ENCODE measurements at places on chromosomes 4 and X.

DNA sequence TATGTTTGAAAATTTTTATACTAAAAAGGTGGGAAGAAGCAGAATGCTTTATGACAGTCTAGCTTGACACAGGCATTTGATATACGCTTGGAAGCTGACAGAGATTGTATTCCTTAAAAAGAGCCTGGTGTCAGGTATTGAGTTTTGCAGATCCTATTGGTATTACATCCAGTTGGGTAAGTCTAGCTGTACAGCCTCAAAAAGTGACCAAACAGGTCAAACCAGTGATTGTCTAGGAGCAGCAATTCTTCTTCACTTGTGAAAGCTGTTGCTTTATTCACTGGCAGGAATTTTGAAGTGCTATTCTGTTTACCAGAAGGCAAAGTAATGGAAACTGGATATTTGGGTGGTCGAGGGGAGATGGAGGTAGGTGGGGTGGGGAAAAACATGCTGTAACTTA lies 77.5 kb downstream of the UCHL1 start:
- DNase-seq, result no peak

- no peak for DNase-seq
Observed at GRCh38 chr4:89640620-89641366, 196.2 kb downstream of the SNCA start.

DNA sequence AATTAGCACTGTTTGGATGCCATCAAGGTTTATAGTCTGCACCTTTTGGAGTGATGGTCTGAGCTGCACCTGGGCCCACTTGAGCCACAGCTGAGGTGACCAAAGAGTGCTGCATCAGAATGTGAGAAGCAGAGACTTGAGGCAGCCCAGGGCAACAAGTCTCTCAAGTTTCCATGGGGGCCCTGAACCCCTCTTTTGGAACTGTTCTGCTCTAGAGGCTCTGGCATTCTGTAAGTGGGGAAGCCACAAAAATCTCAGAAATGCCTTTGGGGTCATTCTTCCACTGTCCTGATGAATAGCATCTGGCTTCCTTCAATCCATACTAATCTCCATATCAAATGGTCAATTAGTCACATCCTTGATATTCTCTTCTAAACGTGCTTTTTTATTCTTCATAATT lies 298.4 kb upstream of the MAOA start:
- no peak for DNase-seq

- no peak for DNase-seq
Observed at GRCh38 chr4:8044699-8045098, 105.0 kb upstream of the AFAP1 start.

DNA sequence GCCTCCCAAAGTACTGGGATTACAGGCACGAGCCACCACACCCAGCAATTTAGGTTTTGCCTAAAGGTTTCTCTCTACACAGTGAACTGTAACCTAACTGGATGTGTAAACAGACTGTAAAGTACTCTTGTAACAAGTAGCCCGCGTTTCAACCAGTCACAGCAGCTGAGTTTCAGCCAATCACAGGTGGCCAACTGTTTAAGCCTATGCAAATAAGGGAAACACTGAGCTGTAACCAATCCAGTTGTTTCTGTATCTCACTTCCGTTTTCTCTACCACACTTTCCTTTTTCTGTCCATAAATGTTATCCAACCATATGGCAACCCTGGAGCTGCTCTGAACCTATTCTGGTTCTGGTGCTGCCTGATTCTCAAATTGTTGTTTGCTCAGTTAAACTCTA lies 59.9 kb downstream of the DIPK2B start:
- no peak for DNase-seq

DNA sequence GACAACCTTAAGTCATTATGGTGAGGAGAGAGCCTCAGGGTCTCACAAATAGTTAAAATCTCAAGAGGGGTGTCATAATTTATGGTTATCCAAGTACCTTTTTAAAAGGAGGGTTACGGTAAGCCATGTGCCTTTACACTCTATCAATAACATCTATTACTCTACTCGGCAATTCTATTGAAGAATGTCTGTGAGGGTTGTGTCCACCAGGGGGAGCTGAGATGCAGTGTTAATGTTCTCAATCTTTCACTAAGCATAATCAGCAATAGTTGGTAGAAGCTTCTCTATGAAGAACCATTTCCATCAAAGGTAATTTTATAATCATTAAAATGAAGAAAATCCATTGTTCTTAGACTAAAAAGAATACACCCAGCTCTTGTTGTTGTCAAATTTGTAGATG lies 457.4 kb downstream of the CENPC start:
- DNase-seq, result peak; percentile 18

GRCh38 chrX:74195605-74196004 lies 108.4 kb upstream of the ZCCHC13 start:
- DNase-seq, result no peak

GRCh38 chrX:46408553-46409407 lies 136.4 kb downstream of the ZNF674 start:
- peak; percentile 75 for DNase-seq

DNA sequence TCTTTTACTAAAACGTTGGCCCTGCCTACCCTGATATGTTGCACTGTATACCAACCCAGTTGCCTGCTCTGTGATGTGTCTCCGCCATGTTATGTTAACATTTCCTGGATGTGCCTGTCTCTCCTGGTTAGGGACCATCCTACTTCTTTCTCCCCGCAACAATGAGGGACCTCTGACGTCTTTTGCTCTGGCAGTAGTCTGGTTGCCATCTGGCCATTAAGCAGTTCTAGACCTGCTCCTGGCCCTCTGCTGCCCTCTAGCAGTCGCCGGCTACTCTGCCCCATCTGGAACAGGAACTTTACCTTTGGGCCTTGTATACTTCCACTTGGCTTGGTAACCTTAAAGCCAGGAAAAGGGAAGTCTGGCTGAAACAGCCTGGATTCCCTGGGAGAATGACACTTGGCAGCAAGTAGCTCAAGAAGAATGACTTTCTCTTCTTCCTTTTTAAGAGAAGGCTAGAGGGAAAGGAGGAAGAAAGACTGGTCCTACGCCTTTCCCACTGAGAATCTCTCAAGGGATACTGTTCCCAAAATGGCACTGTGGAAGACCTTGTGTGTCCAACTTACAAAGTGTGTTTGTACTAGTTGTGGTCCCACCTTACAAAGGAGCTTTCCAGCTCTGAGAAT lies 63.5 kb downstream of the GPC3 start:
- peak; percentile 43 for DNase-seq

DNA sequence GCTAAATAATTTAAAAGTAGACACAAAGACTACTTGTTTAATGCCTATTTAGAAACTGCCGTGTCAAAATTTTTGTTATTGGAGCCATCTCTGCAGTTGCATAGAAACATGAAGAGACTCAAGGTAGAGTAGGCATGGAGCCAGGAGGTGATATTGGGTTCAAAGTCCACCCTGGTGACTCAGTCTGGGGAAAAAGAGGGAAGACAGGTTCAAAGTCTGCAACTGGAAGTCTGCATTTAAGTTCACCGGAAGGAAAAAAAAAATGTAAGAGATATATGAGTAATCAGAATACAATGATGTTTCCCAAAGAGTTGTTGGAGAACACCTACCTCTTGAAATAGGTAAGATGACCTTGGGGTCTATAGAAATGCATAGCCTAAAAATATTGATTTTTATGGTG lies 67.4 kb upstream of the QRFPR start:
- no peak for DNase-seq

- peak; percentile 16 for DNase-seq
Observed at GRCh38 chrX:132737743-132738142, 220.7 kb downstream of the HS6ST2 start.

DNA sequence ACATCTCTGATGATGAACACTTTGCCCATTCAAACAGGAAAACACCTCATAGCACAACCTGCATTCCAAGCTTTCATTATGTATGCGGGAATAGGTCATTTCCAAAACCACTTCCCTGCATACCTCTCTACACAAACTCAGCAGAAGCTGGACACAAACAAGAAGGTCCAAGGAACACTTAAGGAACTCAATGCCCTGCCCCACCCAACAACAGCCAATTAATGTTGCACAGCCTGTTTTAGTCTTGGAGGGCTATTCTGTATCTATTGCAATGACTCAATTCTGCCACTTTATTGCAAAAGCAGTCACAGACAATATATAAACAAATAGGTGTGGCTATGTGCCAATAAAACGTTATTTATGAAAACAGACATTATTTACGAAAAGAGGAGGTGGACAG lies 16.7 kb downstream of the OPHN1 start:
- DNase-seq, result no peak

DNA sequence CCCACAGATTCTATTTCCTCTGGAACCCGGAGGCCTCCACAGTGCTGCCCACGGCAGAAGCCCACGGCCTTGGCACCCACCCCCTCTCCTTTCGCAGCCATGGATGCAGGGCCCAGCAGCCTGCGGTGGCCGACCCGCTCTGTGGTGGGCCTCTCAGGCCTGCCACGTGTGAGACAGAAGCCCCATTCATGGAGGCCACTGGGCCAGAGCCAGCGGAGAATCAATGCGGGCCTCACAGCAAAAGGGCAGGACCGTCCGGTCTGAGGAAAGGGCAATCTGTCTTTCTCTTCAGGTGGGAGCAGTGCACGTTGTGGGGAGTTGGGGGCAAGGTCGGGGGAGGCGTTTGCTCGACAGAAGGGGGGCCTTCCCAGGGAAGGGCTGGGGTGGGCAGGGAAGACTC lies 8.4 kb upstream of the HAUS7 start:
- no peak for DNase-seq

DNA sequence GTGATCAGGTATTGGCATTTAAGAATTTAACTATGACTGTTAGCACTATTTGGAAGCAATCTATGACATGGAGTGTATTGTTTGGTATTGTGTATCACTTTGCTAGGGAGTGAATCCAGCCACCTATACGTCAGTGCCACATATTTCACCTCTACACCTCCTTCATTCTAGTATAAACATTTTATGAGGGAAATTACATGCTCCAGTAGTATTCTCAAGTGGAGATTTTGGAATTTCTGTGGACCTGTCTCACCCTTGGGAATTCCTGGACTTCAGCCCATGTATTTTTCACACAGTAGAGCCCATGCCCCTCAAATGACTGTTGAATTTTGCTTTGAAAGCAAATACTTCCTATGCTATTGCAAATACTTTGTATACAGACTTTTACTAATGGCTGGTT lies 11.3 kb downstream of the BST1 start:
- DNase-seq, result no peak

- DNase-seq, result no peak
Observed at GRCh38 chr4:113823291-113823659, 61.7 kb upstream of the CAMK2D start.

DNA sequence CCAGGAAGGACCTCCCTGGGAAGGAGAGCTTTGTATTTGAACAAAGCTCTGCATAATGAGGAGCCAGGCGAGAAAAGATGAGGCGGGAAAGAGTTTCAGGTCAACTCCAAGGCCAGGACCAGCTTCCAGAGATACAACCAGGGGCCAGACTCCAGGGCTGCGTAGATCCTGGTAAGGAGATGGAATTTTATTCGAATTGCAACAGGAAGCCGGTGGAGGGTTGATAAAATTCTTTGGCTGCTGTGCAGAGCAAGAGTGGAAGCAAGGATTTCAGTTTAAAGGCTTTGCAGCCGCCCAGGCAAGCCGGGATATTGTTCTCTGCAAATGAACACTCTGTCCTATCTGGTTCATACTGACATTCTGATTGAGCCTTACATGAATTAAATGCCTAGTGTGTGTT lies 40.2 kb upstream of the CBR4 start:
- DNase-seq, result no peak

DNA sequence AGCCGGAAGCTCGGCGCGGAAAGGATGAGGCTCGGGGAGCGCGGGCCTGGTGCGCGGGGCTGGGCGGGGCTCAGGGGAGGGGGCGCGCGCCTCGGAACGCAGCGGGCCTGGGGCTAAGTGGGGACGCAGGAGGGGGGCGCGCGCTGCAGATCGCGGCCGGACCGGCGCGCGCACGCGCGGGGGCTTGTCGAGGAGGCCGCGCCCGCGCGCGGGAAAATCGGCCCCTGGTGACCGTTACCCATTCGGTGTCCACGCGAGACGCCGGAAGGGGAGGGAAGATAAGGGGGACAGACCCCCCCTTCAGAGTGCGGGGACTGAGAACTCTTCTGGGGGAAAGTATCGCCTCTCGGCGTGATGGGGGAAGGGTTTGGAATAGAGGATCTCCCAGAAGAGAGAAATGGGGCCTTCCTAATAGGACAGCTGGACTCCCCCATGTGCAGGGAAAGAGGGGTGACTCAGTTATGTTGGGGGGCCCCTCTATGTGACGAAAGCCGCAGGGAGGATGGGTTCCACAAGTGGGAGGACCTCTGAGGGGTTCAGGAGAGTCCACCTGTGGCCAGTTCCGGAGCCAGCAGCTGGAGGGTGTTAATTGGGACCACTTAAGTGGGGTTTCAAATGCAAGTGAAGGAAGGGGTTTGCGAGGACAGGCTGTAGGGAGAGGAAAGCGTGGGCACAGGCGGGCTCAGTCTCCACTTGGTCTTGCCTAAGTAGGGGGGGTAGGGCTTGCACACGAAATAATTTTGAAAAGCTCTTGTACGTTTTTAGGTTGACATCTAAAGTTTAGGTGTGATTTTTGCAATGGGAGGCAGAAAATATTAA lies 584 bp downstream of the SUV39H1 start:
- DNase-seq, result peak; percentile 26

GRCh38 chr4:138310991-138311390 lies 68.8 kb upstream of the SLC7A11 start:
- DNase-seq, result no peak

DNA sequence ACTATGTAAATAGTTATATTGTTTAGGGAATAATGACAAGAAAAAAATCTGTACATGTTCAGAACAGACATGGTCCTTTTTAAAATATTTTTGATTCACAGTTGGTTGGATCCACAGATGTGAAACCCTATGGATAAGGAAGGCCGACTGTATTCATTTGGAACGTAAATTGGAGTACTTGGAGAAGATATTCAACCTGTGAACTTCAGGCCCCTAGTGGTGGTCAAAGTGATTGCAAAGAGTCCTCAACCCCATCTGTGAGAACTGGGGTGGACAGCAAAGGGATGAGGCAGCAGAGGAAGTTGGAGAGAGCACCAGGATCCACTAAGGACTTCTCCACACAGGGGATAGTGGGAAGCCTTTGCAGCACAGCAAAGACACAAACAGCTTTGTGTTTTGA lies 6.2 kb upstream of the CXCL13 start:
- DNase-seq, result no peak

- DNase-seq, result no peak
Observed at GRCh38 chrX:120514236-120514635, 45.1 kb upstream of the LAMP2 start.

DNA sequence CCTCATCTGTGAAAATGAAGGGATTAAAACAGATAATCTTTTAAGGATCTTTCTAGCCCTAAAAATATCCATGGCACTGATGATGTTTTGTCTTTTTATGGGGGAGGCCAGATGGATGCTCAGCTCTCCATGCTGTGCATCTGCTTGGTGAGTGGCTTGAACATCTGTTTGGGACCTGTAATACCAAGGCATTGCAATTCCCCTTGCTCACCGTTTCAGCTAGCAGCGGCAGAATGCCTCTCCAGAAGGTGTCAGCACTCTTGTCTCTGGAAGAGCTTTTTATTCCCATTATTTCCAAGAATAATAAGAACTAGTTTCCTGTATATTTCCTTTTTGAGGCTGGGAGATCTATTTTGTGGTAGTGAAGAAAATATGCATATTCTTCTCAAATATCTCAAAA lies 151.9 kb upstream of the ANK2 start:
- DNase-seq, result no peak

- no peak for DNase-seq
Observed at GRCh38 chr4:9812501-9813340, 31.3 kb downstream of the DRD5 start.
